ENCODE measurements at places on chromosomes 7 and 10.

DNA sequence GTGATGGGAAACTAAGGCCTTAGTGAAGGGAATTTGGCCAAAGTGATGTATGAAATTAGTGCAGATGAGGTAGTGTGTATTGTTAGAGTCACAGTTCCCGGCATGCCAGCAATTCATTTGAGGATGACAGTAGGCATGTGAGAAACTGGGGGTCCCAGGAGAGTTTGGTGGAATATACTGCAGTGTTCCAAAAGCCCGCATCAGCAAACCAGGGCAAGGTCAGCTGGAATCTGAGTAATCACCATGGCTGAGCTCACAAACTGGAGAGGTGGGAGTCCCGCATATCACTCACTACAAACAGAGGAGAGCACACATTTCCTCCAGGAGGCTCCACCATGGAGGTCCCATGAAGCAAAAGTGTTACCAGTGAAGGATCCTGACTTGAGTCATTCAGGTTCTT, 740.7 kb downstream of the TNS3 start:
- DNase-seq = no peak

DNA sequence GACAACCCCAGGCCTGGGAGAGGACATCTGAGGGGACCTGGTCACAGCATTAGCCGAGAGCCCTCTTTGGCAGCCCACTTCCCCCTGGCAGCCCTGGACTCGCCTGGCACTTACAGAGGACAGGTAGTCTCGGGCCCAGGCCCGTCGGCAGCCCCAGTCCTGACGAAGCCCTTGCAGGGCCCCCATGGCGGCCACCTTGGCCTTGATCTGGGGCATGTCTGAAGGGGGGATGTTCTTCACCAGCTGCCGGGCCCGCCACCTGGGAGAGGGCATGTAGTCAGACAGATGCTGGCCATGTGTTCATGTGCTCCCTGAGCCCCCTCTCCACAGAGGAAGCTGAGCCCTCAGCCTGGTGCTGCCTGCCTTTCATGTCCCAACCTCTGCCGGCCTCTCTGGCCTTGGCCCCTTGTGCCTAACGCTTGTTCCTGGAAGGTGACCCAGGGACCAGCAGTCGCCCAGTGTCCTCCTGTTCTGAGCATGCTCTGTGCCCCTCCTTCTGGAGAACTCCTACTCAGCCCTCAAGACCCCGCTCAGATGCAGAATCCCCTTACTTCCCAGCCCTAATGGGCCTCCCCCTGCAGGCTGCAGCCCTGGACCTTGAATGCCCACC, 13.9 kb downstream of the MYO1G start:
- no peak for DNase-seq

DNA sequence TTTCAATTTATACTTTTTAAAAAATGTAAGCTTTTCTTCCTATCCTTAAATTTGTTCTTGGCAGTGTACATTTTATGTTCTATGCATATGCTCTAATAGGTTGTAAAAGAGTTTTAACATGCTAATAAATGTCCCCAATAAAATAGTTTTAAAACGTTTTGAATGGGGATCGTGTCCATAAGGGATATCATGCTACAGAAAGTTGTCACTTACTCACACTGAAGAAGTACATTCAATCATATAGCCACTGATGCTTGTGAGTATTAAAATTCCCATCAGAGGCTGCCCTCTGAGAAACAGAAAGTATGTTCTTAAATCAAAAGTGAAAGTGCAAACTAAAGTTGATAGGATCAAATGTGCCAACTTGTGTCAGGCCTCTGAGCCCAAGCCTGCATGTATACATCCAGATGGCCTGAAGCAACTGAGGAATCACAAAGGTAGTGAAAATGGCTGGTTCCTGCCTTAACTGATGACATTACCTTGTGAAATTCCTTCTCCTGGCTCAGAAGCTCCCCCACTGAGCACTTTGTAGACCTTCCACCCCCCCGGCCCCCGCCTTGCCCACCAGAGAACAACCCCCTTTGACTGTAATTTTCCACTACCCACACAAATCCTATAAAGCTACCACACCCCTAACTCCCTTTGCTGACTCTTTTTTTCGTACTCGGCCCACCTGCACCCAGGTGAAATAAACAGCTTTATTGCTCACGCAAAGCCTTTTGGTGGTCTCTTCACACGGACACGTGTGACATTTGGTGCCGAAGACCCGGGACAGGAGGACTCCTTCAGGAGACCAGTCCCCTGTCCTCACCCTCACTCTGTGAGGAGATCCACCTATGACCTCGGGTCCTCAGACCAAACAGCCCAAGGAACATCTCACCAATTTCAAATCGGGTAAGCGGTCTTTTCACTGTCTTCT, 877 bp upstream of the NOD1 start:
- DNase-seq = peak; percentile 54

- DNase-seq = peak; percentile 74
These were observed 1.8 kb downstream of the WASL start for GRCh38 chr7:123746931-123747488.

DNA sequence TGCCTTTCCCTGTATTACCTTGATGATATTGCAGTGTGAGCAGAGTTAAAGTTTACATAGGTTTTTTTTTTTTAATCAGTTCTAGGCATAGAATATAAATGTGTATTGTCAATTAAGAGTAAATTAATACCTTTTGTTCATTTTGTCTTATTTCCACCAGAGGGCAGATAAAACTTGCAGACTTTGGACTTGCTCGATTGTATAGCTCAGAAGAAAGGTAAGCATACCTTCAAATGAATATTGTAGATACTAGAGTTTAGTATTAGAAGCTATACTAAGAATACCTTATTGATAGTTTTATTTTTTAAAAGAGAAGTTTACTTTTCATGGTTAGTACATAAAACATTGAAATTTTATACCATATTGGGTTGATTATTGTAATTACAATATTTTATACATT, 86.8 kb downstream of the MPLKIP start:
- peak; percentile 6 for DNase-seq

- no peak for DNase-seq
These were observed 8.7 kb upstream of the UTF1 start for GRCh38 chr10:133221331-133221730.

- no peak for DNase-seq
These were observed 212.9 kb downstream of the TCF7L2 start for GRCh38 chr10:113162960-113163359.

DNA sequence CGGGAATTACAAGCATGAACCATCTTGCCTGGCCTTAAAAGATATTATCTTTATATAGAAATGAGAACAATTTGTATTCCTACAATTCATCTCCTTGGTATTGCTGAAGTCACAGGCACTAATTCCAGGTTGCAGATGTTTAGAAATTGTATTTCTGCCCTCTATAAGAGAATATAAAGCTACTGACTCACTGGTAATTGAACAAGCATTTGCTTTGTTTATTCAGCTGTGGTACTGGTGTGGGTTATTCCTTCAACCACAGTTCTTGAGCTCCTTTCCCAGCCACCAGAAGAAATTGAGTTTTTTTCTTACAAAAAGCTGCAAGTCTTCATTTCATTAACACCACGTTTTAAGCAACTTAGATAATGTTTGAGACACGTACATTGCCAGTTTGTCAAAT, 29.0 kb upstream of the MPP7 start:
- no peak for DNase-seq

- DNase-seq = no peak
These were observed 591.1 kb downstream of the TNS3 start for GRCh38 chr7:46990761-46991160.

DNA sequence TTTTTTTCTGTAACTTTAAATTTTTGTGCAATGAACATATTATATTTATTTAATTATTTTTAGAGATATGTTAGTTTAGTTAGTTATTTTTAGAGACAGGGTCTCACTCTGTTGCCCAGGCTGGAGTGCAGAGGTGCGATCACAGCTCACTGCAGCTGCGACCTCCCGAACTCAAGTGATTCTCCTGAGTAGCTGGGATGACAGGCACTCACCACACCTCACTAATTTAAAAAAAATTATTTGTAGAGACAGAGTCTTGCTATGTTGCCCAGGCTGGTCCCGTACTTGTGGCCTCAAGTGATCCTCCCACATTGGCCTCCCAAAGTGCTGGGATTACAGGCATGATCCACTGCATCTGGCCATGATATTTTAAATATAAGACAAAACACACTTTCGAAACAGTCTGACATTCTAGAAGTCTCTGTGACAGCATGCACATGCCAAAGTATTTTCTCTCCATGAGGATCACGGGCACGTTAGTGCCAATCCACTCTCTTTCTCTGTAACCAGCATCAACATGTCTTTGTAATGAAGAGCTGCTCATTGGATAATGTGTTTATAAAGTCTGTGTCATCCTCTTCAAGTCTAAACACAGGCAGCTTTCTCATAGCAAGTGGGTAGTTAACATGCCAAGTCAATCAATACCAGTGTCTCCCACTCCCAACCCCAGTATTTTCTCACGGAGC, 137.4 kb downstream of the GLI3 start:
- DNase-seq = no peak

- DNase-seq = no peak
These were observed 14.6 kb downstream of the EDRF1 start for GRCh38 chr10:125734148-125734547.

DNA sequence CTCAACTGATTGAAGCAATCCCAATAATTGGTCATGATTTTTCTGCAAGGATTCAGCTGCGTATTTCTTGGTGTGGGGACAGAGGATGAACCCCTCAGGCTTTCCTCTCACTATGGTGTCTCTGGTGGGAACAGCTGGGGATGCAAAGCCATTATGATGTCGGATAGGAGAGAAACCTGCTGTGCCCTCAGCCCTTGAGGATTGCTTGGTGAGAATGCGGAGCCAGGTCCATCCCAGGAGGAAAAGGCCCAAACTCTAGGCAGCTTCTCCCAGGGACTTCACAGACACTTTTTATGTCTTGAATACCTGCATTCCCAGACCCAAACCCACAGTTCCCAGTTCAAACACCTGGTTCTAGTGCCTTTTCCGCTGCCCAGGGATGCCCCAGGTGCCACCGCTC, 302.0 kb downstream of the WDR37 start:
- DNase-seq = no peak

- no peak for DNase-seq
These were observed 38.1 kb upstream of the ANTXRL start for GRCh38 chr10:46248651-46249146.

DNA sequence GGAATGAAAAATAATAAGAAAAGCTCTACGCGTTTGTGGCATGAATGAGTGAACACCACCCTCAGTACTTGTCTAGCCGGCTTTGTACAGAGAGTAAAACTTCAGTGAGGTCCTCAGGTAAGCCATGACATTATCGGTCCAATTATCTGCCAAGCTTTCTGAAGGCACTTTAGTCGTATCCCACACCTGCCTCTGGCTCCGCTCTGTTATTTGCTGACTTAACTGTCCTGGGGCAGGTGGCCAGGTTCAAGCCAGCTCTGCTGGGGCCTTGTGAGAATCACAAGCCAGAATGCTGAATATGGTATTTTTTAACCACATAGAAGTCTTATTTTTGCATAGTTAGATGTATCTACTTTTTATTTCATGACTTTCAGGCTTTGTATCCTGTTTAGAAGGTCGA, 66.0 kb upstream of the FHIP2A start:
- no peak for DNase-seq

GRCh38 chr10:30455816-30456215, 21.8 kb downstream of the MAP3K8 start:
- no peak for DNase-seq

DNA sequence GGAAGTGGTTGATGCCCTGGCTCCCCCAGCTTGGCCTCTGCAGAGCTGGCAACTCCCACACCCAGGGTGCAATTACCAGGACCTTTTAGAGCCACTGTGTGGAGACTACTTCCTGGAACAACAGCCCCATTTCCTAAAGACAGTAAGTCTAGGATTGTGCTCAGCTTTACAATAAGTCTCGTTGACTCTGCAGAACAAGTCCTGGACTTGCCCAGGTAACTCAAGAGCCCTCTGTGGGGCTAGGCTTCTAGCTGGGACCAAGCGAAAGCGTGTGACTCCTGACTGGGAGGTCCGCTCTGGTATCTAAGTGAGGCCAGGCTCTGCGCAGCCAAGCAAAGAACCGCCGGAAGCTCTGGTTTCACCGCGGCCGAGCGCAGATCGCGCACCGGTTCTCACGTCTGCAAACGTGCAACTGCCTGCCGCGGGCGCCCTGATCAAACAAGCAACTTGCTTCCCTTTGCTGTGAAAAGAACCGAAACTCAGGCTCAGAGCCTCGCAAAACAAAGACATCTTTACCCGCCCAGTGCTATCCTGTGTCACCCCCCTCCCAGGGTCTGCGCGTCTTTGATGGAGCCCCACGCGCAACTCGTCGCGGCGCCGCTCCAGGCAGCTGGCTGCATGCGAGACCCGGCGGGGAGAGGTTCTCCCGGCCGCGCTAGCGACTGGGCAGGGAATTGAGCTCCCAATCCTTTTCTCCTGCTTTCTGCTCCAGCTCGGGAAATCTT, 4.4 kb upstream of the PDLIM1 start:
- DNase-seq = no peak

GRCh38 chr7:77933394-77933793, 134.8 kb downstream of the PHTF2 start:
- peak; percentile 62 for DNase-seq

GRCh38 chr7:33950047-33950714, 44.8 kb downstream of the BMPER start:
- DNase-seq = no peak

- no peak for DNase-seq
These were observed 57.7 kb downstream of the OSBPL3 start for GRCh38 chr7:24922099-24922773.

DNA sequence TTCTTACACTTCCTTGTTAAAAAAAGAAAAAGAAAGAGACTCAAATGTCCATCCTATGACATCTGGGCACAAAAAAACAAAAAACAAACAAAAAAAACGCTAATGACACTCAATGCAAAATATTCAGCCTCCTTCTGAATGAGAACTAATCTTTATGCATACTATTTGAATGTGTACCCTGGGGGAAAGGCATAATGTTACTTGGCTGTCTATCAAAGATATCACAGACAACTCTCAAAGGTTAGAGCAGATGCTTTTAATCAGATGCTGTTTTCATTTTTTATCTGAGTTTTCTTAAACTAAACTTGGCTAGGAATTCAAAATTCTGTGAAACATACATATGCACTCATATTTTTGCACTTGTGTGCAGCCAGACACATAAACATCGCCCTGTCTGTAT, 745.8 kb downstream of the CNTNAP2 start:
- no peak for DNase-seq

DNA sequence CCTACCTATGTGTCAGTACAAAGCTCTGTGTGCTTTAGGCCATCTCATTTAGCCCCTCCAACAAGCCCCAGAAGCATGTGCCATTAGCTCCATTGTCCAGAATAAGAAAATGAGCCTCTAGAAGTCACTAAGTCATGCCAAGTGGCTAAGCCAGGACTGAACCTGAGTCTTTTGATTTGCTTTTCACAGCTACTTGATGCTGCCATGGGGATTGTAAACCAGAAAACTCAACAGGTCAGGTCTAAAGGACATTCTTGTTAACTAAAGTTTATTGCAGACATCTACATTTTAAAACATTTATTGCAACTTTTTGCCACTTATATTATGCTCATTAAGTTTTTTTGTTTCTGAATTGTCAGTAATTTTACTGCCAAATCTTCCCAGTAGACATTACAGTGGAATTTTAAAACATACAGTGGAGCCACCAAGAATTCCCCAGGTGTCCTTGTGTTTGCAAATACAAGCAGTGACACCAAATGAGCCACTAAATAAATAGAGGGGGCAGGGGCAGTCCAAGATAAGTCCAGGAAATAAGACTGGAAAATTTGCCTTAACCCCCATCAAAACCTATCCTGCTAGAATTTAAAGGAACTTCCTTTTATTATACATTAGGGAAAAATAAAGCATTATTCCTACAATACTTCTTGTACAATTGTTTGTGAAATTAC, 115.9 kb downstream of the RAPGEF5 start:
- DNase-seq = no peak

Measured in RKO (cell line).